Uterus (tissue), 4 donors: ENCODE measurements at places on chromosomes 12 and 14. TPM values are rescaled to one million over a fixed set of nuclear protein-coding genes. Genes with fewer than 3 reads are reported as not detected.

INHBC gene
- total RNA-seq: not detected

C12orf60 gene
- total RNA-seq: 0.77 TPM

LRRK2 gene
- total RNA-seq: 24.3 TPM

TAMALIN gene
- 30.8 TPM for total RNA-seq

TMEM132D gene
- total RNA-seq: not detected

DNA sequence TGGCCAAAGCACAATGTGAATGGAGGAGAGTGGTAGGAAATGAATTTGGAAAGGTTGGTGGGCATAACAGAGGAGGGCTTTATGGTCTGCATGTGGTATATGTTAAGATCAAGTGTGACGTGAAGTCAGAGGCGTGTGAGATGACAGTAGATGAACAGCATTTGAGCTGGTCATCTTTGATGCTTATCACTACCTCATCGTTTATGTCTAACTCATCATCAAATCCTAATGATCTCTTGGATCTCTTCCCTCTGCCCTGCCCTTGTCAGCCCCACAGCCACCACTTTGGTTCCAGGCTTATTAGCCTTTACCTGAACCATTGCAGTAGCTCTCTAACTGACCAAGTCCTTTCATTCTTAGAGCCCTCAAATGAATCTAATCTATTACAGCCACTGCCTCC is 132.5 kb downstream of the LLPH start:
- DNase-seq: no peak

- no peak for DNase-seq
Observed at GRCh38 chr14:71317385-71318096, 410.3 kb downstream of the PCNX1 start.
